ENCODE measurements at places on chromosomes 3 and 15.

- DNase-seq: no peak
Observed at GRCh38 chr15:25783607-25784540, 79.3 kb downstream of the ATP10A start.

DNA sequence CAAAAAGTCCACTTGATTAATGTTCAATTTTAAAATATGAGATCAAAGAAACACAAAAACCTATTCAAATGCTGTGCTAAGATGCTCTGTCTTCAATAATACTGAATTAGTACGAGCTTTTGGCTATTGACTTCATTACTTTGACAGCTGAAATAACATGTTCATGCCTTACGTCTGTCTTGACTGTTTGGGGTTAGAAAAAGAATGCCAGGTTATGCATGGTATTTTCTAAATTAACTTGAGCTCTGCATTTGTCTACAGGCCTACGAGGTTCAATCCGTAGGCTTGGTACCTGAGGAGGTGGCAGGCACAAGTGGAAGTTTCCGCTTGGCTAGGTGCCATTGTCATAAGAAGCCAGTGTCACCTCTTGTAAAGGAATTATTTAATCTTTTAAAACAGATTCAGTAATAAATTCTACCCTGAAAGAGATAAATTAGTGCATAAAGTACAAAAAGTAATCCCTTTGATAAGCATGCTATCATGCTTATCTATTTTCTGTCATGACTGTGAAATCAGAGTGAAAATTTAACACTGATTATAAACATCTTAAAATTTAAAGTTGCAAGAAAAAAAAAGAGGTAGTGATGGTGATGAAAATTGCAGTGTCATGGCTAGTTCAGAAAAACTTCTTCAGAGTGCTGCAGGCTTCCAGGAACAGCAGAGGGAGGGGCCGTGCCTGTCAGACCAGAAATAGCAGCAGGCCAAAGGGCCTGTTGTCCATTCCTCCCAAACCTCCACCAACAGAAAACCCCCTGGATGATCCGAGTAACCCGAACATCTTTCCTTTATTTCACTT lies 115.7 kb downstream of the ARRDC4 start:
- no peak for DNase-seq

- no peak for DNase-seq
Observed at GRCh38 chr3:144879701-144880100, 908.1 kb downstream of the DIPK2A start.

DNA sequence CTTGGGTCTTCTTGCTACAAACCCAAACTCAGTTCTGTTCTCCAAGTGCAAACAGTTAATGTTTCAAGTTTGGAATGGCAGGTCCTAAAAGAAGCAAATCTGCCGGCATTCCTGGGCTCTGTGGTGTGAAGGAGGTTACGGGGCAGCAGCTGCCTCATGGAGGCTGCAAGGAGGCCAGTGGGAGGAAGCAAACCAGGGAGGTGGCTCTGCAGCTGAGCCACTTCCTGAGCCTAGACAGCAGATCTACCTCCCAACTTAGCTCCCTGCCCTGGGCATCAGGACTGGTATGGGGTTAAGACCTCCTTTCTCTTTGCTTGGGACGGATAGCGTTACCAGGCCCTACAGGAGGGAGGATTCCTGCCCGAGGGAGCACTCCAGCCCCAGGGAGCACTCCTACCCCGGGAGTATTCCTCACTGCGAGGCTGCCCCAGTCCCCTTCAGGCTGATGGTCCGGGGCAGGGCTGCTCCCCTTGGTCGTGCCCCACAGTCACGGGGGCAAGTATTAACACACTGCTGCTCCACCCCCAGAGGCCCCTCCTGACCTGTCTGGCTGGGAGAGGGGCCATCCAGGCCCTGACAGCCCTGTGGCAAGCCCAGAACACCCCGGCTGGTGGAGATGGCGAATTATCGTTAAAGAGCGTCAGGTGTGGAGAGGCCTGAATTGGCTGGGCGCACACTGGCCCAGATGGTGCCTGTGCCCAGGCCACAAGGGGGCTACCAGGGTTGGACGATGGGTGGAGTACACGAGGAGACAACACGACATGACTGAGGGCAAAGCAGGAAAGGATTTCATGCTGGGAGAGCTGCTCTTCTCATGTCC lies 129.9 kb downstream of the ATP10A start:
- no peak for DNase-seq

GRCh38 chr3:67723863-67724262 lies 69.5 kb upstream of the SUCLG2 start:
- no peak for DNase-seq

- no peak for DNase-seq
Observed at GRCh38 chr3:67715971-67716370, 61.6 kb upstream of the SUCLG2 start.

GRCh38 chr3:124701687-124702086 lies 28.6 kb upstream of the UMPS start:
- no peak for DNase-seq

DNA sequence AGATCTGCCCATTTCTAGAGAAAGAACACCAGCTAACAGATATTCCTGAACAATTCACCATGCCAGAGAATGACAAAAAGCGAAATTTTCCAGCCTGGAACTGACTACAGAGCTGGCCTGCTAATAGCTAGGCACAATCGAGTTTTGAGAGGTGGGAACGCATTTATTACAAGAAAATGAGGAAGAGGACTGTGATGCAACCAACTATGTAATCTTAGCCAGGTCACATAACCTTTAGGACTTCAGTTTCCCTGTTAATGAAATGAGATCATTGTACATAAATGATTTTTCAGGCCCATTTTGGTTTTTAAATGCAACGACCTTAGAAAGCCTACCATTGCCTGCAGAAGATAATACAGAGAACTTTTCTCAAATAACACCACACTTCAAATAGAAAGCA lies 72.1 kb upstream of the SETMAR start:
- DNase-seq: no peak

DNA sequence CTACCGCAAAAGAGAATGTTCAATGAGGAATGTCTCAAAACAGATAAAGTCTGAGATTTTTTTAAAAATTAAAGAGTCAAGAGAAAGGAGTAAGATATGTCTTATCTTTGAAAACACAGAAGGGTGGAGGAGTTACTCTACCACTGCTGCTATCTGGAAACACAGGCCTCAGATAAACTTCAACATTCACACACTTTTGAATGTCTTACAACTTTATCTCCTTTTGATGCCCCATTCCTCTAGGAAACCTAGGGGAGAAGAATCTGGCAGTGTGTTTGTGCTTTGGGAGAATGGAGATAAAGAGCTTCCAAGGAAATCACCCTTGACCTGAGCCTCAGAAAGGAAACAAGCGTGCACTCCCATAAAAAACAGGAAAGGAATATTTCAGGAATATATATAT lies 468.2 kb downstream of the PLOD2 start:
- no peak for DNase-seq

- no peak for DNase-seq
Observed at GRCh38 chr3:182782149-182782548, 11.2 kb upstream of the ATP11B start.

GRCh38 chr15:101424984-101425383 lies 64.5 kb downstream of the PCSK6 start:
- no peak for DNase-seq

GRCh38 chr3:60758831-60759230 lies 492.4 kb downstream of the FHIT start:
- DNase-seq: no peak
